Sciatic nerve (tissue), 2 donors: ENCODE measurements at places on chromosomes 4 and X. TPM values are rescaled to one million over a fixed set of nuclear protein-coding genes. Genes with fewer than 3 reads are reported as not detected.

DNA sequence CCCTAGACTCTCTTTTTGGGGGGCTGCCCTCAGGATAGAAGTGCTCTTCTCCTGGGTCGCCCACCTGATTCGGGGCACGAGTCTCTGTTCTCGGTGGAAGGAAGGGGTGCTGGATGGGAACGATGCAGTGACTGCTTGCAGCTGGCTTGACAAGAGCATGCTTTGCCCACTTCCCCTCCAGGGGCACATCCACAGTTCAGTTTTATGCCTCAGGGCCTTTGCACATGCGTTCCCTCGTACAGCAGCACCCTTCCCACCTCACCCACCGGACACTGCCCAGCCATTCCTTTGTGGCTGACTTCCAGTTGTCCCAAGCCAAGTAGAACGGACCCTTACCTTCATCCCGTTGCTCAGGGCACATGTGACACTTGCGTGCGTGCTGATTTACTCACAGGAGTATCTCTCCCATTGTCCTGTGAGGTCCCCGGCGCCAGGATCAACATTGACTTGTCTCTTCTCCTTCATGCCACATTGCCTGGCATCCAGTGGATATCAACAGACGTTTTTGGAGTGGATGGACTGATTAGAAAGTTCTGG, 60.0 kb downstream of the C4orf50 start:
- DNase-seq, result peak; percentile 36

DNA sequence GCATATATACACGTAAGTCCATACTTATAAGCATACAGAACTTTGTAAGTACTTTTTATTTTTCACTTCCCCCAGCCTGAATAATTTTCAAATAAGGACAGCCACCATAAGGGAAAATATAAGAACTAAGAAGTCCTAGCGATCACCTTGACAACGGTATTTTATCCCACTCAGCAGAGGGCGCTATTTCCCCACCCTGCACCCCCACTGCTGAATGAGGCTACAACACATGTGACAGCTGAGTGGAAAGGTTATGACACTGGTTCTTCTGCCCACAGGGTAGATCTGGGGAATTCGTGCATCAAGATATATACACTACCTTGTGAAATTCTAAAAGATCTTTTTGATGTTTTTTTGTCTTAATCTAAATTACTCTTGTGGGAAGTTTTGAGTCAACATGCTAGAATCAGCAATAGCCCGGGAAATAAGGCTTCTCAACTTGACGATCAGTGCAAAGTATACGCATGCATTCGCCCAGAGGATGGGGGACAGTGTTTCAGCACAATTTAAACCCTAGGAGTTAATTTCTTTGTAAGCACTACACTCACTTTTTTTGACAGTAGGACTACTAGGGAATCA, 151.5 kb downstream of the CORIN start:
- peak; percentile 62 for DNase-seq

Gene SH3RF1
- total RNA-seq, result 15.6 TPM

DNA sequence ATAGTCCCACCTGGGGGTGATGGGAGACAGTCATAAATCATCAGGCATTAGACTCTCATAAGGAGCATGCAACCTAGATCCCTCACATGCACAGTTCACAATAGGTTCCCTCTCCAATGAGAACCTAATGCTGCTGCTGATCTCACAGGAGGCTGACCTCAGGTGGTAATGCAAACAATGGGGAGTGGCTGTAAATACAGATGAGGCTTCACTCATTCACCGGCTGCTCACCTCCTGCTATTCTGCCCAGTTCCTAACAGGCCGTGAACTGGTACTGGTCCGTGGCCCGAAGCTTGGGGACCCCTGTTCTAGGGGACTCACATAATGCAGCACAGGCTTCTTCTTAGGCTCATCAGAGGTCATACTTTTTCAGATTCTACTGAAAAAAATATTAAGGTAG, 625.9 kb upstream of the AGA start:
- DNase-seq, result no peak

GRCh38 chrX:31629195-31629594, 557.4 kb upstream of the FTHL17 start:
- peak; percentile 42 for DNase-seq

Gene GYPE
- total RNA-seq, result 1.2 TPM

GRCh38 chrX:154040307-154040756, 20.6 kb upstream of the IRAK1 start:
- no peak for DNase-seq

Gene DIAPH2
- 34.5 TPM for total RNA-seq

GRCh38 chr4:153465615-153466080, 512 bp upstream of the TMEM131L start:
- DNase-seq, result peak; percentile 72

Gene SLC10A7
- total RNA-seq, result 17.0 TPM

Gene TMEM150C
- 14.3 TPM for total RNA-seq

Gene RIBC1
- total RNA-seq, result 2.1 TPM

DNA sequence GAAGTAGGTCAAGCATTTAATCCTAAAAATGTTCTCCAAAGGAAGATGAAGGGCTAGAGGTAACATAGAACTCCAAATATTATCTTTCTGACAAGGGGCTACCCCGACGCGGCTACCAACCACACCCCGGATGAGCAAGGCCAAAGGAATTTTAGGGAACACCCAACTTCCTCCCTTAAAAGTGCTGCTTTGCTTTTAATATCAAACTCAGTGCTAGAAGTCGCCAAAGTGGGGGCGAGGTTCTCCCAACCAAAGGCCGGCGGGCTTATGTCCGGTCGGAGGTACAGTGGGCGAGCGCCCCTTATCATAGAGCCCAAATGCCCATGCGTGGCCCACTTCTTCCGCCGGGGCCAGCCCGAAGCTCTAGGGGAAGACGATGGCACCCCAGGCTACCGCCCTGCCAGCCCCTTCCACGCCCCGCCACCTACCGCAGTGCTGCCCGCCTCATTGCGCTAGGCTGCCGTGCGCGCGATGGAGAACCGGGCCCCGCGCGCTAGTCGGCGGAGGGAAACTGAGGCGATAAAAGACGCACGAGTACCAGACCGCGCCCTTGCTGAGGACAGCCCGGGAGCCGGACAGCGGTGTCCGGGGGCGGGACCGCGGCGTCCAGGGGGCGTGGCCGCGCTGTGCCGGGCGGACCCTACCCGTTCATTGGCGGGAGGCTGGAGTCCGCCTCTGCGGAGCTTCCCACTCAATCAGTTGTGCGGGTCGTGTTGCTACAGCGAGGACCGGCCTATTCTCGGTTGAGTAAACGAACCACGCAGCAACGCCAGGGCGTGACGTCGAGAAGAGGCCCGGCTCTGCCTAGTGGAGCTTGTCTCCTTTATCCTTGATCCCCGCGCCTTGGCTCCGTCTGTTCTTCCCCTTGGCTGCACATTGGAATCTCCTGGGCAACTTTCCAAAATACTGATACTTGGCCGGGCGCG, at the start of gene ACOT9:
TSS of gene ACOT9 (minus strand) at position 580 of the 926 bp plus-strand sequence. CDS start at position 448, 132 bp downstream.
- DNase-seq, result peak; percentile 92

Gene VCX
- not detected for total RNA-seq

DNA sequence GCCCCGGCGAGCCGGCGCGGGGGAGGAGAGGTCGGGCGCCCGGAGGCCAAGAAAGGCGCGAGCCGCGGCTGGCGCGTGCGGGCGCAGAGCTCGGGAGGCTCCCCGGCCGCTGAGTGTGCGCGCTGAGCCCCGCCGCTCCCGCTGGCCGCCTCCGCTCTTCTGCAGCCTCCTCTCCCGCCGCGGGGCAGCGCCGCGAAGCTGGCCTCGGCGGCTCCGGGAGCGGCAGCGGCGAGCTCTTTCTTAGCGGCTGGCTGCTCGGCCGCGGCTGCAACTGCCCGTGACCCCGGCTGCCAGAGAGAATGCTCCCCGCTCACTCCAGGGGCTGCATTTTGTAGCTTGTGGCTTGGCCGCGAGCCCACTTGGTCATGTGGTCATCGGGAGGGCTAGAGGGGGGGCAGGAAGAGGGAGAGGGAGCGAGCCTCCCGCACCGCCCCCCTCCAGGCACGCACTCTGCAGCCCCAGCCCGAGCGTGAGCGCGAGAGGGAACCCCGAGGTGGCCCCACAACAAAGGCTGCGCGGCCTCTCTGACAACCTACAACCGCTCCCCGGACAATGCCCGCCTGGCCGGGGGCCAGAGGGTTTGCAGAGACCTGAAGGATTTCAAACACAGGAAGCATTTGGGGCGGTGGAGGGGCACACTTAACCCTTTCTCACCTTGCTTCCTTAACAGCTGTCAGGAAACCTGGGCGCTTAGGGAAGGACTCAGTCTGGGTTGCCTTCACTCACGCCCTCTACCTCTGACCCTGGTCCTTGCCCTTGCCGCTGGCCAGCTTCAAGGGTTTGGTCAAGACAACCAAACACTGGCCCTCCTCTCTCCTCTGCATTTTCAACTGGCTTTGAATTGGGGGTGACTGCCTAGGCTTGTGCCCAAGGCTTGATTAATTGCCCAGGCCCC, at the start of gene APLN:
TSS of gene APLN (minus strand) at position 305 of the 895 bp plus-strand sequence. CDS start 326 bp downstream, outside the sequence.
- peak; percentile 80 for DNase-seq

GRCh38 chr4:9762823-9763475, 18.5 kb upstream of the DRD5 start:
- DNase-seq, result peak; percentile 70

DNA sequence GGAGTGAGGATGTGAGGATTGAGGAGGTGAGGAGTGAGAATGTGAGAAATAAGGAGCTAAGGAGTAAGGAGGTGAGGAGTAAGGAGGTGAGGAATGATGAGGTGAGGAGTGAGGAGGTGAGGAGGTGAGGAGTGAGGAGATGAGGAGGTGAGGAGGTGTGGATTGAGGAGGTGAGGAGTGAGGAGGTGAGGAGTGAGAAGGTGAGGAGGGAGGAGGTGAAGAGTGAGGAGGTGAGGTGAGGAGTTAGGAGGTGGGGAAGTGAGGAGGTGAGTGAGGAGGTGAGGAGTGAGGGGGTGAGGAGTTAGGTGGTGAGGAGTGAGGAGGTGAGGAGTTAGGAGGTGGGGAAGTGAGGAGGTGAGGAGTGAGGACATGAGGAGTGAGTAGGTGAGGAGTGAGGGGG, 74.8 kb upstream of the MXD4 start:
- no peak for DNase-seq

Gene ANOS1
- 11.5 TPM for total RNA-seq

Gene CSAG1
- not detected for total RNA-seq

- no peak for DNase-seq
Observed at GRCh38 chr4:3759236-3759635, 6.9 kb upstream of the ADRA2C start.

Gene ALAS2
- total RNA-seq, result 65.2 TPM

- no peak for DNase-seq
Observed at GRCh38 chr4:80529026-80529425, 193.5 kb downstream of the CFAP299 start.
